Activated T-cell treated with anti-CD3 and anti-CD28 coated beads for 1 hour (primary cell): ENCODE measurements at places on chromosomes 13 and 19.

DNA sequence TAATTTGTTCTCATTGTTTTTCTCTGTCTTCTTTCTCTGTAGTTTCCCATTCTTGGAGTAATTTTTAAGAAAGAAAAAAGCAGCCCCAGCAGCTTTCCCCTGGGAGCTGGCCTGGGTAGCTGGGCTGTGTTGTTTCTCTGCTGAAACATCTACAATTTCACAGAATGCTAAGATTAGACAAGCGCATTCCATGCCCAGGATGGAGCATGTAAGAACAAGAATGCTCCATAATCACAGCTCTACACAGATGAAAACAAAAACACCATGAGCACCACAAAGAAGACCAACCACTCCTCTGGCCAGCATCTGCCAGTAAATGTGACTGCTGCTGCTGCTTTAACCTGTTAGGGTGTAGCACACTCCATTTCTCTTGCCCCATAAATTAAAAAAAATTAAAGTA, 239.2 kb upstream of the SLITRK1 start:
- no peak for DNase-seq

GRCh38 chr13:112877066-112877465, 91.9 kb upstream of the MCF2L start:
- DNase-seq, result no peak

DNA sequence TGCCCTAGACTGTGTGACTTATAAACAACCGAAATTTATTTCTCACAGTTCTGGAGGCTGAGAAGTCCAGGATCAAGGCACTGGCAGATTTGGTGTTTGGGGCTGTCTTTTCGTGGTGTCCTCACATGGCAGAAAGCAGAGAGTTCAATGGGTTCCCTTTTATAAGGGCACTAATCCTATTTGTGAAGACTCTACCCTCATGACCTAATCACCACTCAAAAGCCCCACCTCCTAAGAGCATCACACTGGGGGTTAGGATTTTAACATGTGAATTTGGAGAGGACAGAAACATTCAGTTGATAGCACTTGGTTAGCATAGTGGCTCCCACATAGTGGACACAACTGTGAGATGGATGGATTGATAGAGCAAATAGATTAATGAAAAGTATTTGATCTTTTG, 21.5 kb upstream of the GPR18 start:
- DNase-seq, result no peak

GRCh38 chr19:3556978-3557460, 367 bp downstream of the MFSD12 start:
- peak; percentile 52 for DNase-seq

GRCh38 chr13:50170447-50171037, 155.3 kb downstream of the KCNRG start:
- no peak for DNase-seq

- DNase-seq, result no peak
Observed at GRCh38 chr19:44575116-44575700, 38.2 kb upstream of the IGSF23 start.

- DNase-seq, result no peak
Observed at GRCh38 chr19:32471095-32471494, 65.5 kb downstream of the DPY19L3 start.

- DNase-seq, result no peak
Observed at GRCh38 chr19:51903192-51903591, 1.6 kb downstream of the ZNF649 start.

GRCh38 chr19:41203371-41203770, 10.4 kb downstream of the CYP2S1 start:
- no peak for DNase-seq

DNA sequence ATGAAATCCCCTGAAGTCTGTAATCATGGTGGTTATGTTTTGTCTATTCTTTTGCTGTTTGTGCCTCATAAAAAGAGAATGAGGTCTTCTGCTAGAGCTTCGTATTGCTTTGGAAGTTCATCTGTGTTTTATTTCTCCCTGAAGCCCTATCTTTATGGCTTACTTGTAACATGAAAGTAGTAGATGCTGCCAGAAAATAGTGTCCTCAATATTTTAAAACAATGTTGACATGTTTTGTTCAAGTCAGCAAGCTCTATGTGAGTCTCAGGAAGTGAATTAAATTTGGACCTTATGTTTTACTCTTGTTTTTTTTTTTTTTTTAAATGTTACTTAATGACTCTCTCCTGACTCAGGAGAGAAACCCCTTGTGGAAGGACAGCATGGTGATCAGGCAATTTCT, 130.5 kb downstream of the B3GLCT start:
- no peak for DNase-seq

DNA sequence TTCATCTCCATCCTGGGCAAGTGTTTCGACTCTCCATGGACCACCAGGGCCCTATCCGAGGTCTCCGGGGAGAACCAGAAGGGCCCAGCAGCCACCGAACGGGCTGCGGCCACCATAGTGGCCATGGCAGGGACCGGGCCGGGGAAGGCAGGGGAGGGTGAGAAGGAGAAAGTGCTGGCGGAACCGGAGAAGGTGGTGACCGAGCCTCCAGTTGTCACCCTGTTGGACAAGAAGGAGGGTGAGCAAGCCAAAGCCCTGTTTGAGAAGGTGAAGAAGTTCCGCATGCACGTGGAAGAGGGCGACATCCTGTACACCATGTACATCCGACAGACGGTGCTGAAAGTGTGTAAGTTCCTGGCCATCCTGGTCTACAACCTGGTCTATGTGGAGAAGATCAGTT, 4.7 kb upstream of the MAP2K7 start:
- no peak for DNase-seq

GRCh38 chr19:2259336-2259735, 3.1 kb upstream of the JSRP1 start:
- no peak for DNase-seq

DNA sequence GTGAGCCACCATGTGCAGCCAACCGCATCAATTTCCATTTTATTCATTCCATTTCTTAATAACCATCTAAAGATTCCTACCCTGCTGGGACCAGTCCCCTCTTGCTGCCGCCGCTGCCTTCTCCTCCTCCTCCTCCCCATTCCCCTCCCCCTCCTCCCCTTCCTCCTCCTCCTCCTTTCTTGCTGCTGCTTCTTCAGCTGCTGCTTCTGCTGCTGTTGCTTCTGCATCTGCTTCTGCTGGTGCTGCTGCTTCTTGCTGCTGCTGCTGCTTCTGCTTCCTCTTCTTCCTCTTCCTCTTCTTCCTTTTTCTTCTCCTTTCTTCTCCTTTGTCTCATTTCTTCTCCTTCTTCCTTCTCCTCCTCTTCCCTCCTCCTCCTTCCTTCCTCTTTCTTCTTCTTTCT, 20.0 kb upstream of the SPRYD7 start:
- no peak for DNase-seq

- DNase-seq, result no peak
Observed at GRCh38 chr19:35907377-35907745, 734 bp downstream of the TYROBP start.

- DNase-seq, result no peak
Observed at GRCh38 chr19:42051166-42052115, 18.6 kb downstream of the GRIK5 start.

DNA sequence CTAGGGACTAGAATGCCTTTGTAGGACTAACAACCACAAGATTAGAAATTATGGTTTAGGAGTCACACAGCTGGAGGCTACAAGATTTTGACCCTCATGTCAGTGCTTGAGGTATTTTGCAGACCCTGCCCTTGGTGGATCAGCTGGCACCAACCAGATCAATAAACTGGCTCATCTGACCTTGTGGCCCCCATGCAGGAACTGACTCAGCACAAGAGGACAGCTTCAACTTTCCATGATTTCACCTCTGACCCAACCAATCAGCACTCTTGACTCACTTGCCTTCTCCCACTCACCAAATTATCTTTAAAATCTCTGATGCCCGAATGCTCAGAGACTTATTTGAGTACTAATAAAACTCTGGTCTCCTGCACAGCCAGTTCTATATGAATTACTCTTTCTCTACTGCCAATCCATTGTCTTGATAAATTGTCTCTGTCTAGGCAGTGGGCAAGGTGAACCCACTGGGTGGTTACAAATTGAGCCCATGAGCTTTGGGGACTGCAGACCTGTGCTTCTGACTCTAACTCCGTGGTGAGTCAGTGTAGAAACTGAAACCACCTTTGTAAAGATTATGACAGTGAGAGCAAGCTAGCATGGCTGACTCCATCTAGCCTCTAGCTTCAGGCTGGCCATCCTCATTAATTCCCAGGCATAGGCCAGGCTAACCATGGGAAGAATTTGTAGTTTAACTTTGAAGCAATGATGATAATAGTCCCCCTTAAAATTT, 33.9 kb upstream of the CEACAM8 start:
- DNase-seq, result no peak
